ENCODE measurements at places on chromosomes 6 and 20.

- no peak for DNase-seq
These were observed 74.1 kb upstream of the SLC4A11 start for GRCh38 chr20:3312940-3313682.

DNA sequence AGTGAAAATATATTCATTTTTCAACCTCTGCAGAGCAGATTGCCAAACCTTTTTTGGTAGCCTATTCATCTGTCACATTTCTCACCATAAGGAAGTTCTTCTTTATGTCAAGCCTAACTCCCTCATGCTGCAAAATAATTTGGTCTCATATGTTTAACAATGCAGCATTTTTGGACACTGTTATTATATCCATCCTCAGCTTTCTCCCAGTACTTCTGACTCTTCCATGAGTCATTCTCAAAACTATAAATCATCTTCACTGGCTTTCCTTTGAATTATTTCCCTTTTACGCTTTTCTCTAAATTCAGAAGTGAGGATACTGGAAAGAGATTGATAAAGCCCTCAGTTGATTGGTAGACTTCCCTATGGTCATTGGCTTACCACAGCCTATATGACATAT, 192.2 kb downstream of the TPBG start:
- no peak for DNase-seq

GRCh38 chr6:166516251-166516884, 70.1 kb downstream of the RAMACL start:
- DNase-seq = no peak

DNA sequence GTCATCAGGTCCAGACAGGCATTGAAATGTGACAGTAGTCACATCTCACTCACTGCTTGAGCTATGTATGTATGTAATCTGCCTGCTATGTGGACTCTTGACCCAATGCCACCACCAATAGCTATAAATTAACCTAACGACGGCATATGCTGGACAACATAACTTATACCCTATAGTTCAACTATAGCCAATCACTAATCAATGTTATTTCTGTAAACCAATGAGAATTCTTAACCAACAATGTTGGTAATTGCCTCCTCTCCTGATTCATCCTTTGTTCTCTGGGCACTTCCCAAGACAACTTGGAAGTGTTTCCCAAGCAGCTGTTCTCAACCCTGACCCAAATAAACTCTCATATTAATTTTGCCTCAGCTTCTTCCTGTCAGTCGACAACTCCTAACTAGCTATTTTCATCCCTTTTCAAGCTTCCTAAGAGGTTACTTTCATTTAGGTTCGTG, 24.1 kb upstream of the SERPINB1 start:
- no peak for DNase-seq

- DNase-seq = no peak
These were observed 2.4 kb upstream of the SCGN start for GRCh38 chr6:25649611-25650010.
